H54 (cell line): ENCODE measurements at places on chromosomes 13 and 19.

GRCh38 chr13:106850973-106851650, 283.2 kb upstream of the ARGLU1 start:
- no peak for DNase-seq

DNA sequence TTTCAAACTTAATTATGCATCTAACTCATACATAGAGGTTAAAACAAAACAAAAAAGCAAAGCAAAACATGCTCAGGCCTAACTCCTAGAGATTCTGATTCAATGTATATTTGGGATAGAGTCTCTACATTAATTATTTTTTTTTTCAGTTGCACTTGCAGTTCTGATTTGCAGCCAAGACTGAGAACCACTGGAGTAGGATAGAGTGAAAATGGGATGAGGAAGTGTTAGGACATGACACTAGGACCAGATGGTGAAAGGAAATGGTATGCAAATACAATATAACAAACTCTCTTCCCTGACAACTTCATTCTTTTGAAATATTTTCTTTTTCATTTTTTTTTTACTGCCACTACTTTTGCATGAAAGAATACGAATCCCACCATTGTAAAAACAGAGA, 1.8 kb downstream of the CCDC122 start:
- no peak for DNase-seq

DNA sequence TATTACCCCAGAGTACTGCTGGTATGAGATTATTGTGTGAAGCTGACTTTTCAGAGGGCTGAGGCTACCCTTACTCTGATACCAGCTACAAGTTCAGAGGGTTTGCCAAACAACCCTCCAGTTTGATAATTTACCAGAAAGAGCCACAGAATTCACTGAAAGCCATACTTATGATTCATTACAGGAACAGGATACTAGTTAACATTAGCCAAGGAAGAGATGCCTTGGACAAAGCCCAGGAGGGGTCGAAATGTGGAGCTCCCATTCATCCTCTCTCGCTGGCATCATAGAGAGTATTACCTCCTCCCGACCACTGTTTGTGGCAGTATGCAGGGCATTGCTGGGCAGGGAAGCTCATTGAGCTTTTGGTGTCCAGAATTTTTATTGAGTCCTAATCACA, 364.3 kb downstream of the KCNRG start:
- DNase-seq: no peak

- DNase-seq: no peak
Observed at GRCh38 chr19:9828551-9829063, 889 bp downstream of the UBL5 start.

GRCh38 chr19:7924651-7925170, 1.2 kb downstream of the CTXN1 start:
- DNase-seq: no peak

DNA sequence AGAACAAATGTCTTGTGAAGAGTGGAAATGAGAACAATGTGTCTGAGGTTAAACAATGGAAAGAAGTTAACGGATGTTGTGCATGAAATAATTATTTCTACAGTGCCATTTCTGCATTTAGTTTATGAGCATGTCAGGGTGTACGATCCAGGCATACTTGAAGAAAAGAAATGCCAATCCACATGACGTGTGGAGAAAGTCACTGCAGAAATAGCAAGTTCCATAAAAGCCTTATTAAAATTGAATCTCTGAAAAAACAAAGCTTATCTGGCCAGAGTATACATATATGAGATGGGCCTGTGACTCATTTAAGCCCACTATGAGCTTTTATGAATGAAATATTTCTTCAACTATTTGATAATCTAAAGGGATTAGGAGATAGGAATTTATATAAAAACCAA, 426.1 kb downstream of the EFNB2 start:
- DNase-seq: no peak

DNA sequence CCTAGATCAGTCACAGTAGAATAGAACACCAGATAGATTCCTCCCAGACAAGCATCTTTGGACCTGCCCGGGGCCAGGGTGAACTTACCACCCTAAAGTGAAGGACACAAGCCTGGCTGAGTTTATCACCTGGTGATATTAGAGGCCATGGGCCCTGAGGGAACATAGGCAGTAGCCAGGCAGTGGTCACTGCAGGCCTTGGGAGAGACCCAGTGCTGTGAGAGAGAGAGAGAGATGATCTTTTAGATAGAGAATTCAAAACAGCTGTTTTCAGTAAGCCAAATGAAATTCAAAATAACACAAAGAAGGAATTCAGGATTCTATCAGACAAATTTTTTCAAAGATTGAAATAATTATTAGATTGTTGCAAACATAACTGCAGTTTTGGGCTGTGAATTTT, 1679.9 kb downstream of the EFNB2 start:
- no peak for DNase-seq
